ENCODE measurements at places on chromosomes 3 and 15.

DNA sequence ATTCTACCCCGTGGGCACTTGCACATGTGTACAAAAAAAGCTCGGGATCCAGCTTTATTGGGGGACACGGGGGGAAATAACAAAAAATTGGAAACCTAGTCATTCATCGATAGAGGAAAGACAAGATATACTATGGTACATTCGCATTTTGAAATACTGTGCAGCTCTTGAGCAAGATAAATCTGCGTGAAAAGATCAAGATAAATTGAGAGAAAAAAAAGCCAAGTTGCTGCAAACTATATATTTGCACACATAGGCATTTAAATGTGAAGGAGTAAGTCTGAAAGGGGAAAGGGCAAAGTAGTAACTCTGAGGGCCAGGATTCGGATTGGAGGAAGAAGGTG lies 620 bp upstream of the UBR1 start:
- no peak for DNase-seq

GRCh38 chr3:143354342-143354741 lies 234.8 kb downstream of the CHST2 start:
- no peak for DNase-seq

- peak; percentile 23 for DNase-seq
Measured at GRCh38 chr3:18295171-18295920, 129.8 kb downstream of the SATB1 start.

DNA sequence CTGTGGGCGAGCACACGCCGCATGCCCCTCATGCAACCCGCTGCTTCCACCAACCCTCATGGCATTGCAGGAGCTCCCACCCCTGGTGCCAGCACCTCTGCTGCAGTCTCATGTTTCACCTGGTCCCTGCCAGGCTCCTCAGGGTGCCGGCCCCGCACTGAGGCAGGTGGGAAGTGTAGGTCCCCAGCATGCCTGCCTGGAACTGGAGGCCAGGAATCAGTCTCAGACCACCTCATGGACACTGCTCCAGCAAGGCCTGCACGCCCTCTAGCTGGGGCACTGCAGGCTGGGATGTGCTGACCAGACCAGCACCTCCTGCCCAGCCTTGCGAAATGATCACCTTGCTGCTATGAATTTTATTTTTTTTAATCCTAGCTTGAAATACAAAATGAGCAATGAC lies 39.1 kb downstream of the OCA2 start:
- DNase-seq: no peak

GRCh38 chr3:136671921-136672320 lies 80.3 kb downstream of the STAG1 start:
- DNase-seq: peak; percentile 44

GRCh38 chr3:128144512-128145187 lies 8.6 kb upstream of the EEFSEC start:
- DNase-seq: no peak

- DNase-seq: no peak
Measured at GRCh38 chr15:29133321-29133720, 136.3 kb downstream of the NSMCE3 start.

DNA sequence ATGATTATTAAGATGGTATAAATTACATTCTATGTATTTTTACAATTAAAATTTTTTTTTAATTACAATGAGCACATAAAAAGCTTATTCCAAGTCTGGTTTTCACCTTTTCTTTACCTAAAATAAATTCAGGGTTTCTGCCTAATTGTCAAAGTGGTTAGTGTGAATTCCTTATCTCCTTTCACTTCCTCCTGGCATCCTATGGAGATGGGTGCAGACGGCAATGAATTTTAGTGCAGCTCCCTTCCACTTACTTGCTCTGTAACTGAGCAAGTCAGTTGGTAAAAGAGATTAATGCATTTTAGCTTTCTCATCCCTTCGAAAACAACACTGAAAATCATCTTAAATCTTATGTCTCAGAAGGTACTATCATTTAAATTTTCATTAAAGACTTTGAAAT lies 13.1 kb downstream of the HDGFL3 start:
- DNase-seq: no peak

GRCh38 chr3:152056987-152057386 lies 183.5 kb downstream of the SUCNR1 start:
- no peak for DNase-seq

DNA sequence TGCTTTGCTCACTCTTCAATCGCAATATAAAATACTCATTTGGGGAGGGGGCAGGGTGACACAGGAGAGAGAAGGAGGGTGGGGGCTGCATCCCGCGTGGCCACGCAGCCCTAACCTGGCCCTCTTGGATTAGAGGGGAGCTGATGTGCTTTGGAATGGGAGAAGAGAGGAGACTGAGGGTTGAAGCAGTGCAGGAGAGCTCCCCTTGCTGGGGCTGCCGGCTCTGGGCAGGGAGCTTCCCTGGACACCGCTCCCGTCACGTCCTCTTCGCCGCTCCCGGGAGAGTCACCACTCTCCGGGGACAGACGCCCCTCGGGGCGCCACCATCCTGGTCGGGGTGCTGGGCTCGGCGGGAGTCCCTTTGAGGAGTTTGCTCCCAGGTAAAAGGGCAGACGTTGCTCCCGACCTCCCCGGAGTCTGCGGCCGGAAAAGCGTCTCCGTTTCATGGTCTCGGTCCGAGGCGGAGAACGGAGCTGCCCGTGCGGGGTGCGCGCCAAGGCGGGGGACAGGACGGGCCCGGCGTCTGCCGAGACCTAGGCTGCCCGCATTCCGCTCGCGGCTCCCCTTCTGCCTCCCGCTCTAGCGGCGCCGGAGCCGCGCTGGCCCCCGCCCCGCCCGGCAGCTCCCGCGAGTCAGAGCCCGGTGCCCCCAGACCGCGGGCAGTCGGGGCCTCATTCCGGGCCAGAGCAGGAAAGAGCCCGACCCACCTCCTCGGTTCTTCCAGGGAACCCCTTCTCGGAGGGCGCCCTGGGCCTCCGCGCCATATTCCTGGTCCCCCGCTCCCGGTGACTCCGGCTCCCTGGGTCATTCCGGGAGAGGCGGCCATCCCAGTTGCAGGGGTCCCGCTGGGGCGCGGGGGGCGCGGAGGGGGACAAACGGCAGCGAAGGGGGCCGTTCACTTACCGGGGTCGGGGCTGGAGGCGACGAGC lies 603 bp downstream of the SLC7A14 start:
- peak; percentile 25 for DNase-seq

GRCh38 chr3:121493431-121493830 lies 52.4 kb downstream of the POLQ start:
- DNase-seq: no peak

GRCh38 chr15:101006931-101007691 lies 88.0 kb downstream of the LRRK1 start:
- DNase-seq: peak; percentile 88

GRCh38 chr15:48411971-48412591 lies 80.9 kb downstream of the DUT start:
- DNase-seq: no peak

DNA sequence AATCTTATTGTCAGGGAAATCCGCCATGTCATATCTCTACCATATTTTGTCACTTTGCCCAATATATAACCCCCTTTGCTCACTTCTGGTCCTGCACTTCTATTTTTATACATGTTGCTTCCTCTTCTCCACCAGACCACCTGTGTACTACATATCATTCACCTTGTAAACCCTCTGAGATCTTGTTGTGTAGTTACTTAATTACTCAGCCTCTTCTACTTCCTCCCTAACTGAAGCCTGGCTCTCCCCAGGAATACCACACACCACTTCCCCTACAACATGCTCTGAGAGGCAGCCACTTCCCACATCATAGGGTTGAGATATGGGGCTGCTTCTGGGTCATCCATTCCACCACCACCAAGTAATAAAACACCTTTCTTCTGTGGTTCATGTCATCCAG lies 10.0 kb downstream of the HEXA start:
- no peak for DNase-seq

GRCh38 chr3:123143669-123144411 lies 57.9 kb upstream of the SEC22A start:
- peak; percentile 32 for DNase-seq

DNA sequence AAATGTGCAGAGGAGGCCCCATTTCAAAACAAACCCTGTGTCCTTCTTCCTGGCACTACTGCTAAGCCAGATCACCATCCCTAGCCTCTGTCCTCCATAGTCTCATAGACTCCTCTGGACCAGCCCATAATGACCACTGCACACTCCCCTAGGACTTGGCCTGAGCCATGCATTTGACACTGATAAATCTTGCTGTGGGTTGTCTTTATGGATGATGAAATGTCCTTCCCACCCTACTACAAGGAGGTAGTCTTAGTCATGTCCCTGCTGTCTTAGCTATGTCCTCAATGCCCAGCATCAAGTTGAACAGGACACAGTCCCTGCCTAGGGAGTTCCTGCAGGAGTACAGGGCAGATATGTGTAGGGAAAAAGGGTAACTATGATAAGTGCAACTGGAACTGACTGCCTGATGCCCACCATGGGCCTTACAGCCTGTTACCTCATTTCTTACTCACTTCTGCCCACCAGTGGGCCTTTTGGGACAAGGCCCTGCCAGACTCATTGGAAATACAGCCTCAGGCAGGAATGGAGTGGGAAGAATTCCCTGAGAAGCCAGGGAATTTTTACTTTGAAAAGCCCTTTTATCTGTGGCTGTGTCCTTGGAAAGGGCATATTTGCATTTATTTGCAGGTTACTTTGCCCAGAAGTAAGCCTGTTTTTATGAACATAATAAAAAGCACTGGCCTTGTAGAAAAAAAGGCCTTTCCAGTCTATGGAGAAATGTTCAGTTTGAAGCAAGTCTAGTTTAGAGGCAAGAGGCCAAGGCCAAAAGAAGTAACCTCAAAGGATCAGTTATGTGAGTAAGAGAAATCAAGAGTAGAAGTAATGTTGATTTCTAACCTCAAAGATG lies 199.6 kb upstream of the EIF1B start:
- DNase-seq: no peak

- no peak for DNase-seq
Measured at GRCh38 chr15:83657549-83657948, 3.6 kb downstream of the ADAMTSL3 start.

DNA sequence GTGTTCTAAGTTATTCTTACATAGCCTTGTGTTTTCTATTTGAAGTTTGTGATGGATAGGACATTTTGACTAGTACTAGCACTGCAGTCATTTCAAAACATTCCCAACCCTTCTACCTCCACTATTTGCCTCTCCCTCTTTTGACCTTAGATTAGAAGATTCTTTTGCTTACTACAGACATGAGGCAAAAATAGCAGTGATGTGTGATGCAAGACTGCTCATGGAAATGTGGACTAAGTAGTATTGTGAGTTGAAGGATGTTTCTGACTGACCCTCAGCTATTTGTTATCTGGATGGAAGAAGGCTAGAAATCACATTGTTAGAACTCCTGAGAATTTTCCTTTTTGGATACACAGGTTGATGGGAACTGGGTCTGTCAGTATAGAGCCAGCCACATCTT lies 45.9 kb downstream of the ATP2C1 start:
- DNase-seq: no peak

GRCh38 chr3:31157047-31157694 lies 262.7 kb upstream of the GADL1 start:
- DNase-seq: no peak

- DNase-seq: no peak
Measured at GRCh38 chr3:184526088-184526433, 35.5 kb upstream of the EPHB3 start.

- DNase-seq: no peak
Measured at GRCh38 chr3:83453056-83453455, 1505.7 kb upstream of the CADM2 start.

GRCh38 chr3:130950641-130951040 lies 56.8 kb downstream of the ATP2C1 start:
- DNase-seq: peak; percentile 15

DNA sequence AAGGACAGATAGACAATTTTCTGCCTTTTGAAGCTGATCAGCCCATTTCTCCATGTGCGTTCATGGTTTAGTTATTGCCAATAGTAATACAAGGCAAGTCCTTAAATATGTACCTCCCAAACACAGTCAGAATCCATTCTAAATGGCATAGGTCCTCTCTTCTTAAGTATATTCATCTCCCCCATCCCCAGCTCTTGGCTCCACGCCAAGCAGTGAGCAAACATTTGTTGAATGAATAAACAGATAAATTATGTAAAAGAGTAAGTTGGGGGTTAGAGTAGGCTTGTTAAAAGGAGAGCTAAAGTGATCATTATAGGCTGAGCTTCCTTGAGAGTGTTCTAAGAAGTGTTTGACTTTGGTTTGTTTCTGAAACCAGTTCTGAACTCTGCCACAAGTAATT lies 241.3 kb downstream of the ITPR1 start:
- DNase-seq: no peak

DNA sequence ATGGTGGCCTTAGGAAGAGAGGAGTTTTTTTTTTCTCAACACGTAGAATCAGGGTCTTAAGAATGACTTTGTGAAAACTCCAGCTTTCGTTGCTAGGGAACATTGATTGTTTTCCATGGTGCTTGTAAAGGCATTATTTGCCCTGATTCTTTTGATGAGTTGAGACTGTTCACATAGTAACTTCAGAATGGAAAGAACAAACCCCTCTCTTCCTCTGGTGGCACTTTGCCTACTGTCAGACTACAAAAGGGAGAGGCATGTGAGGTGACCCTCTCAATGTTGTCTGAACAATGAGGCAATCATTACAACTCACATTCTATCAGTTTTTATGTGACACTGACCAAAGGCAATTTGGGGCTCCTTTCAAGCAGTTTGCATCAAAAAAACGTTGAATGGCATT lies 477.8 kb downstream of the FGF12 start:
- no peak for DNase-seq

DNA sequence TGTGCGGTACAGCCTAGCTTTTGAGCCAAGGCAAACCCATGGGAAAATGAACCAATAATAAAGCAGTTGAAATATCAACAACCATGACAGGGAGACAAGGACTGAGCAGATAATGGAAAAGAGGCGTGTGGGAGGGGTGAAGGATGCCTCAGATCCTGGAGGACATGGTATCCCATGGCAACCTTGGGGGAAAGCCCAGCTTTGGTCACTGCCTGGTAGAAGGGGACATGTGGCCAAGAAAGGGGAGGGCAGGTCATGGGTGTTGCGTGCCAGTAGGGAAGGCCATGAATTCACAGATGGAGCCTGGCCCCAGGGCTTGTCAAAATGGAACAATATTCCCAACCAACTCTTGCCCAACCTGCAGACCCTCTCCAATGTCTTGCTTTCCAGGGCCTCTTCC lies 140.5 kb upstream of the SMAD3 start:
- no peak for DNase-seq

DNA sequence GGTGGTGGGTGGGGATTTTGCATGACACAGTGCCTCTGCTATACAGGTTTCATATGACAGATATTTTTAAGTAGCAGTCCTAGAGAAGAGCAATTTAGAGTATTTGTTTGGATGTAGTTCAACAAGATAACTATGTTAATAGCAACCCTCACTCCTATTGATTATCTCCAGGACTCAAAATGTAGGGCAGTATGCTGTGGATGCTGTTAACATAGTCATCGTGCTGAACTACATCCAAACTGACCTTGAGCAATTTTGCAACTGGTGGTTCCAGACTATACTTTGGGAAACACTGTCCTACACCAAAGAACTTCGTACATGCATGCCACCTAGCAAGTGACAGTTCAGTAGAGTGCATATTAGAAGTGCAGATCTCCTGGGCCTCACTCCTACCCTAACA lies 117.6 kb downstream of the IL5RA start:
- no peak for DNase-seq

- DNase-seq: no peak
Measured at GRCh38 chr3:123282461-123282860, 80.7 kb downstream of the SEC22A start.

GRCh38 chr15:40279437-40280141 lies 3.3 kb downstream of the ANKRD63 start:
- peak; percentile 90 for DNase-seq

- DNase-seq: no peak
Measured at GRCh38 chr15:70783041-70783440, 19.7 kb upstream of the UACA start.
